ENCODE measurements at places on chromosomes 5 and 9.

- no peak for DNase-seq
- H3K4me1 ChIP-seq, result no peaks in the 10 kb centered on the region
- no peaks in the 10 kb centered on the region for H3K36me3 ChIP-seq
- H3K27me3 ChIP-seq, result peaks cover 8% of the 10 kb centered on the region
Measured at GRCh38 chr5:127203818-127204217, 86.8 kb upstream of the MEGF10 start.

DNA sequence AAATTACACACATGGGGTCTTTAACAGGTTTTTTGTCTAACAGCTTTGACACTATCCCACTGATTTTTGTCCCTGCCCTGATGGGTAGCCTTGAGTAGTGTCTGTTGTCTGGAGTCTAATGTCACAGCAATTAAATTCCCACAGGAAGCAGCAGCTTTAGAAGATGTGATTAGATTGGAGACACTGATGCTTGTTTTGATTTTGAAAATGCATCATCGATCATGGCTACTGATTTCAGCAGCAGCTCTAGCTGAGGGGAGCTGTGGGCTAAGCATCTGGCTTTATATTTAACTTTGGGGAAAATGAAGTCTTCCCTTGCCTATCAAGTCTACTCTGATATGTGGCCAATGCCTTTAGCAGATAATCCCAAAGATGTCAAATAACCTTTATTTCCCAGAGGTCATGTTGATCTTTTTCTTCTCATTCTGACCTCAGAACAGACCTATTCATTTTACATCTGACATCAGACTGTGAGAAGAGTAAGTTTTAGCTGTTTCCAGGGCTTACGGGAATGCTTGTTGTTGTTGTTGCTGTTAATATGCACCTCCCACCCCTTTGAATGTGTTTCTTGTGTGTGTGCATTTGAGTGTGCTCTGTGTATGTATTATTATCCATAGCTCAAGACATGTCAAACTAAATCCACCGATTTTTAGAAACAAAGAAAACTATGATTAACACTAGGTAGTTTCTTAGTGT lies 704.9 kb upstream of the NUDT12 start:
- no peaks in the 10 kb centered on the region for H3K27me3 ChIP-seq
- H3K27ac ChIP-seq, result no peak overlapping the region
- no peaks in the 10 kb centered on the region for H3K36me3 ChIP-seq
- H3K4me3 ChIP-seq, result no peak overlapping the region
- H3K4me1 ChIP-seq, result no peaks in the 10 kb centered on the region

GRCh38 chr9:7554699-7555098 lies 244.9 kb downstream of the DMAC1 start:
- no peak for DNase-seq
- H3K36me3 ChIP-seq, result no peaks in the 10 kb centered on the region
- H3K27ac ChIP-seq, result no peak overlapping the region
- no peaks in the 10 kb centered on the region for H3K4me1 ChIP-seq
- H3K4me3 ChIP-seq, result no peak overlapping the region

DNA sequence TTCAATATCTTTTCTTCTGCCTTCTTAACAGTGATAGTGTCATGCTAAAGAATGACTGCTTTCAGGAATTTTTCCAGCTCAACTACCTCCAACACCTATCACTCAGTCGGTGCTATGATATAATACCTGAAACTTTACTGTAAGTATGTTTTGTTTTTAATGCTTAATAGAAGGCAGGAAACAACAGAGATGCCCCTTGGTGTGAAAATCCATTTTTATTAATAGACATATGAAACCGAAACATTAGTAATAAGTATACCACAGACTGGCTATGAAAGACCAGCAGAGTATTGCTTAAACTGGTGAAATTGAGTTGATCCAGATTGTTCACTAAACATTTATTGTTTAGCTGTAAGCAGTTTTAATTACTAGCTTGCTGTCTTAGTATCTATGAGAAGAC lies 25.2 kb downstream of the SKP2 start:
- H3K4me3 ChIP-seq, result no peak overlapping the region
- DNase-seq, result no peak
- no peaks in the 10 kb centered on the region for H3K4me1 ChIP-seq
- no peak overlapping the region for H3K27ac ChIP-seq

DNA sequence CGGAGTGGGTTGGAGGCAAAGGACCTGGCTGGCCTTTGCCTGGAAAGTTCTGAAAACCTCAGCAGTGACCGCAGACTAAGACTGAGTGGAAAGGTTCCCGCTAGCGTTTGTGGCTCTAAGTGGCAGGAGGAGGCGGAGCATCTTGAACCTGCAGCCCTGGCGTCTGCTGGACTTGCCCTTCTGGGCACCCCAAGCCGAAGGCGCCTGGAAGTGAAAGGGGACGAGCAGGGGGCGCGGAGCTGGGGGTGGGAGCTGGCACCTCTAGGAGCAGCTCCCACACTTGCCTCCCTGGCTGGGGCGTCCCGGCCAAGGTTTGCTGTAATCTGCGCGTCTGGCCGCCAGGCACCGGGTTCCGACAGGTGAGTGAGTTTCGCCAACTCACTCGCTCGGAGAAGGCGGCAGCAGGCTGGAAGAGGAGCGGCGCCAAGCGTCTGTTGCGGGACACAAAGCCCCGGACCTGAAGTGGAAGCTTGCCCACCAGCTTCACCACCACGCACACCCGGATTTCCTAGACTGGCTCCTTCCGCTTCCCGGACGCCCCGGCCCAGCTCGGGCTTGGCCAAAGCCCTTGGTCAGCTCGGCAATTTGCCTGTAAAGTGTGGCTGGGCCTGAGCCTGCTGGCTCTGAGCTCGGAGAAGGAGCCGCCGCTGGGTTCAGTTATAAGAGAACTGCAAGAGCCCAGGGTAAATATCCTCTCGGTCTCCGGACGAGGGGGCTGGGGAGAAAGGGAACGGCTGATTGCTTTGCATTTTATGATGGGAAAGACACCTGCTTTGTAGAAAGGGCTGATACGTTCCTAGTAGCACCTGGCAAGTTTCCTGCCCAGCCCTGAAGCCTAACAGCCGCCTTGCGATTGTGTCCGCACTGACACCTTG lies at the start of gene GNA14:
Gene GNA14 (minus strand): TSS at position 89 of the 875 bp plus-strand sequence. CDS start 529 bp downstream, outside the sequence.
- DNase-seq, result no peak
- H3K4me3 ChIP-seq, result peak within 1 kb of the TSS; percentile 68
- peak within 1 kb of the TSS; percentile 23 for H3K27ac ChIP-seq
- peaks cover 56% of the 10 kb centered on the region for H3K27me3 ChIP-seq

DNA sequence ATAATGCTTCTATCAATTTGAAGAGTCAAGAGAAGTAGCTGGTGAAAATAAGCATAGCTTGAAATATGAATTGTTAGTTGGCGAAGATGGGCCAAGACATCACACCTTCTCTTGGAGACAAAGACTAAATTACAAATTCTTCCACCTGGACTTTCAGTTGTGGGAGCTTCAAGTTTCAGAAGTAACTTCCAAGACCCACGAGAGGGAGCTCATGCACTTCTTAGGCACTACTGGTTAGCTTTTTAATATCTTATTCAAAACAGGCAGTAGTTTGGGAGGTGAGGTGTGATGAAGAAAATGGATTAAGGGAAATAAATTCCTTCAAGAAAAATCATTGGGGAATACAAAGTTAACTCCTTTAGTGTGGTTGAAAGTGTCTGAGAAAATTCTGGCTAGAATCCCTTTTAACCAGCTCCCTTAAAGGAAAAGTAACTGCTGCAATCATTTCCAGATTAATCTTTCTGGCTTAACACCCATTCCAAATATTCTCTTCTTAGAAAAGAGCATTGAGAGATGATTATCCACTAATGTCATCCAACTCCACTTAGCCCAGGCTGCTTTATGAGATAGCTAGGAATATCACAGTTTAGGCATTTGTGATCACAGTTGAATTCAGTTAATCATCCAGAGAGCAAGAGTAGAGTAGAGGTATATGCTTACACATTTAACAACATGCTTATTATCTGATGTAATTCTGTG lies 139.5 kb upstream of the DMRTA1 start:
- H3K27me3 ChIP-seq, result peaks cover 9% of the 10 kb centered on the region
- H3K4me1 ChIP-seq, result no peaks in the 10 kb centered on the region
- no peak for DNase-seq
- no peaks in the 10 kb centered on the region for H3K36me3 ChIP-seq

DNA sequence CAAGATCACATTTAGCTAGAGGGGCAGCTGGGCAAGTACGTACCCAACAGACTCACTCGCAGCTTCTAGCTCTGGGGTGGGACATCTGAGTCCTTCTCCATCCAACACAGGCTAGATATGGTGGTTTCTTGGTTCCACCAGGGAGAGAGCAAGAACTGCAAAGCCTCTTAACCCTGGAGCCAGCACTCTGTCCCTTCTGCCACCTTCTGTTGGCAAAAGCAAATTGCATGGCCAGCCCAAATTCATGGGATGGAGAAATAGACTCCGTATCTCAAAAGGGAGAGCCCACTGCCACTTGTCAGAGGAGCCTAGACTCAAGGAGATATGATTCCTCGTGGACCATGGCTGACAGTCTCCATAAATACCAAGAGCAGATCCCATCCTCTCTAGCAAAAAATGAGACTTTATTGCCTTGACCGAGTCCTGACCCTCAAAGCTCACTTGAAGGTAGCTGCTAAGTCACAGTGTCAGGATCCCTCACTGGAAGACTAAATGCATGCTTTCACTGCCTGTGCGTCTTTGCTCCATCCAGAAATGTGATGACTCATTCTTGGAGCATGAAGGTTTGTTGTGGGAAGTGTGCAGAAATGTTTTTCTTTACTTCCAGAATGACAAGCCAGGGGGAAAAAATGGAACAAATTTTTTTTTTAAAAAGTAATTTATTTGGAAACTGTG lies 28.8 kb upstream of the ROR2 start:
- no peak for DNase-seq
- no peaks in the 10 kb centered on the region for H3K4me1 ChIP-seq
- no peak overlapping the region for H3K27ac ChIP-seq
- no peaks in the 10 kb centered on the region for H3K36me3 ChIP-seq
- no peak overlapping the region for H3K4me3 ChIP-seq

DNA sequence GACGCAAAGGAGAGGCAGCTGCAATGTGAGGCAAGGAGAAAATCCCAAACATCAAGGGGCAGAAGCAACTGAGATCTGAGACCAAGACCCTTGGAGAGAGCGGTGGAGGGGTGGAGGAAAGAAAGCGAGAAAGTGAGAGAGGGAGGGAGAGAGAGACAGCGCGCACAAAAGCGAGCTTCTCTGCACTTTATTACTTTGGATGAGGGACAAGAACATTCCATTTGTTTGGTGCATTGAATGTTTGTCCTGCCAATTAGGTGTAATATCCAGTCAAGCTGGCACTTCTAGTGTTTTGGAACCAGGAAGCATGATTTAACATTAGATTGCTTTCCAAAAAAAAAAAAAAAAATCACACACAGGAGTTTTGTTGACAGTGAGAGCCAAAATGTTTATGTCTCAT lies 1.4 kb downstream of the CAST start:
- peaks cover 6% of the 10 kb centered on the region for H3K27me3 ChIP-seq
- no peak for DNase-seq

- peak overlapping the region; percentile 63 for H3K27ac ChIP-seq
- H3K27me3 ChIP-seq, result peaks cover 20% of the 10 kb centered on the region
- no peak for DNase-seq
- H3K4me1 ChIP-seq, result peaks cover 43% of the 10 kb centered on the region
- peaks cover 3% of the 10 kb centered on the region for H3K36me3 ChIP-seq
- no peak overlapping the region for H3K4me3 ChIP-seq
Measured at GRCh38 chr9:109477258-109478050, 20.7 kb downstream of the PTPN3 start.

- no peaks in the 10 kb centered on the region for H3K36me3 ChIP-seq
- no peaks in the 10 kb centered on the region for H3K27me3 ChIP-seq
- H3K27ac ChIP-seq, result no peak overlapping the region
- no peak overlapping the region for H3K4me3 ChIP-seq
Measured at GRCh38 chr5:3020426-3020825, 268.9 kb upstream of the IRX2 start.

DNA sequence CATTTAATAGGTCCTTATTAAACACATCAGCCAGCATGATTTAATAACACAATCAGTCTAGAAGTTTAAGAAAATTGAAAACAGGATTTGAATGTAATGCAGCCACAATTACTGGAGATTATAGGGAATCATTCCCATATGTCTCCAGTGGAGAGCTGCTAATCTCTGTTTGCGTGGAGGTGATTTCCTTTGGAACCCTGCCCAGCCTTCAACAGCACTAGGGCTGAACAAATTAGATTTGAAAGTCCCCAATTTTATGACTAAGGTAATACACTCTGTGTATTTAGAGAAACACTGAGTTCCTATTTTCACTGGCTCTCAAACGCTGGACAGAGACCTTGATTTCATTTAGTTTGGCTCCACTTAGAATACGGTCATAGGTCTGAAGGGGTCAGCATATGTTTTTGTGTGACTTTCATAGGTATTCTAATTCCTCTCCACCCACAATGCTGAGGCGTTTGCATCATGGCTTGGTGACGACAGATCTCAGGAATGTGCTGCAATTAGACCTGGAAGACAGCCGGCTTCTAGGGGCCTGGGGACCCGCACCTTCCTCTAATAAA lies 508.3 kb downstream of the EBF1 start:
- no peaks in the 10 kb centered on the region for H3K4me1 ChIP-seq
- no peak for DNase-seq
- H3K27ac ChIP-seq, result no peak overlapping the region
- H3K4me3 ChIP-seq, result no peak overlapping the region
- H3K27me3 ChIP-seq, result no peaks in the 10 kb centered on the region
- H3K36me3 ChIP-seq, result no peaks in the 10 kb centered on the region

GRCh38 chr9:34552606-34552981 lies 29.8 kb upstream of the ENHO start:
- no peak for DNase-seq
- no peak overlapping the region for H3K27ac ChIP-seq
- H3K27me3 ChIP-seq, result peaks cover 6% of the 10 kb centered on the region
- no peak overlapping the region for H3K4me3 ChIP-seq
- H3K4me1 ChIP-seq, result no peaks in the 10 kb centered on the region

GRCh38 chr9:132372177-132373095 lies 17.6 kb upstream of the SETX start:
- no peak for DNase-seq
- peak overlapping the region; percentile 72 for H3K27ac ChIP-seq
- H3K4me1 ChIP-seq, result peaks cover 18% of the 10 kb centered on the region
- peaks cover 17% of the 10 kb centered on the region for H3K36me3 ChIP-seq
- H3K27me3 ChIP-seq, result no peaks in the 10 kb centered on the region

DNA sequence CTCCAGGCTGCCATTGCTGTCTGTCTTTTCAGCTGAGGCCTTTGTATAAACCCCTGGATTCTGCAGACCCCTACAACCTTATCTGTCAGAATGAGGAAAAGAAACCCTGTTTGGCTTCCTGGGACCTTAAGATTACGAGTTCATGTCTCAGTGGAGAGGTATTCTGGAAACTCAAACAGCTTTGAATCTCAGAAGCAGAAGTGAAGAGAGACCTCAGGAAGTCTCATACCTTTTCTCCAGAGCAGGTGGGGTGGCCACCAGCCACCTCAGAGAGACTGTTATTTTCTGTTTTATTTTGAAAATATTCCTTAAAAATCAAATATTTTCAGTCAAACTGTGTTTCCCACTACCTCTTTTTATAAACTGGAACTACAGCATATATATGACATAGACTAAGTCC lies 457.5 kb downstream of the TMEM232 start:
- H3K27ac ChIP-seq, result no peak overlapping the region
- DNase-seq, result no peak
- H3K27me3 ChIP-seq, result no peaks in the 10 kb centered on the region
- no peak overlapping the region for H3K4me3 ChIP-seq

All from activated T-helper 1 cell treated with anti-CD3 and anti-CD28 coated beads, Interleukin-12 subunit alpha, Interleukin-12 subunit beta, Interleukin-2, Interleukin-4 antibody, amounts not matched to agents 30 ng/mL and 10 ng/mL and 1 ng/mL, durations not matched to agents 14 hours and 24 hours and 36 hours (primary cell).